ENCODE measurements at places on chromosomes 4 and X.

DNA sequence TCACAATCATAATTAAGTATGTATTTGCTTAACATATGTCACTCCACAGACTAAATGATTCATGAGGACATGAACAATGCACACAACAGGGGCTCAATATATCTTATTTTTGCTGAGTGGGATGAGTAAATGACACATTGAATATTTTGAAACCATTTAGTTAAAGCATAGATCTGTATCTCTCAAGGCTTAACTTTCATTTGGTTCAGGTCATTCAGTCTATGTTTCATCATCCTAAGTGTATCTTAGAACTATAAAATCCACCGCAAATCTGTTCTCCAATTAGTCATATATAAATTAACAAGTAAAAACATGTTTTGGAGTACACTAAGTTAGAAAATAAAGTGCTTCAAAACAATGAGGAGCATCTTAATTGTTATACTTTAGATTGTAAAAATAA lies 45.8 kb downstream of the AREG start:
- no peak for DNase-seq

DNA sequence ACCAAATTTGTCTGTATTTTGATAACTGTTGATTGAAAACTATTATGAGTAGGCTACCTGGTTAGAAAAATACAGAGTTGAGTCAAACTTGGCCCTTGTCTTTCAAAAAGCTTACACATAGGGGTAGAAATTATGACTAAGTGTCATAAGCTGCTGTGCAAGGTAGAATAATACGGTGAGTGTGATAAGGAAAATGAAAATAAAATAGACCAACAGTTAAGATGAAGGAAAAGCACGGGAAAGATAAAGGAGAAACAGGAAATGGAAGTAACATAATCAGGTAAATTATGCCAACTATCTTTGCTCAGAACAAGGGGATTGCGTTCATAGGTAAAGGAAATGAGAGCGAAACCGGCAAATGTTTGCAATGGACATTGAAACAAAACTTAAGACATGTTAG lies 302.5 kb downstream of the PCDH7 start:
- no peak for DNase-seq

DNA sequence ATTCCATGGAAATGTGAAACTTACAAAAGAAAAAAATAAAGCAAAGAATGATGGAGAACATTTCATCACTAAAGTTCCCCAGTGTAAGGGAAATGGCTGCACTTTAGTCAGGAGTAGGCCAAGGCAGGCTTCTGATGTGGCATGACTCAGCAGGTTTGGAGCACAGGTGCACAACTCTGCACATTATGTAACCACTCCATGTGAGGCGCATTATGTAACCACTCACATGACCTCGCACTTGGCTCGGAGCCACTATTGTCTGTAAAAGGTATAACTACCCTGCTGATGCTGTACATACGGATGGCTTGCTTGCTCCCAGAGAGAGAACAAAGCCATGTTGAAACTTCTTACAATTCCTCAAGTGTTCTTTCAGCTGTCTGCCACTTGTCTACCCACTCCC lies 727.6 kb downstream of the TRAM1L1 start:
- DNase-seq: peak; percentile 24

- no peak for DNase-seq
Observed at GRCh38 chr4:146176891-146177290, 1.4 kb downstream of the LSM6 start.

GRCh38 chrX:139290310-139290709 lies 240.2 kb upstream of the F9 start:
- no peak for DNase-seq

Measured in HL-60 (cell line).